Fibroblast of skin of left biceps (primary cell): ENCODE measurements at places on chromosomes 13 and 19.

DNA sequence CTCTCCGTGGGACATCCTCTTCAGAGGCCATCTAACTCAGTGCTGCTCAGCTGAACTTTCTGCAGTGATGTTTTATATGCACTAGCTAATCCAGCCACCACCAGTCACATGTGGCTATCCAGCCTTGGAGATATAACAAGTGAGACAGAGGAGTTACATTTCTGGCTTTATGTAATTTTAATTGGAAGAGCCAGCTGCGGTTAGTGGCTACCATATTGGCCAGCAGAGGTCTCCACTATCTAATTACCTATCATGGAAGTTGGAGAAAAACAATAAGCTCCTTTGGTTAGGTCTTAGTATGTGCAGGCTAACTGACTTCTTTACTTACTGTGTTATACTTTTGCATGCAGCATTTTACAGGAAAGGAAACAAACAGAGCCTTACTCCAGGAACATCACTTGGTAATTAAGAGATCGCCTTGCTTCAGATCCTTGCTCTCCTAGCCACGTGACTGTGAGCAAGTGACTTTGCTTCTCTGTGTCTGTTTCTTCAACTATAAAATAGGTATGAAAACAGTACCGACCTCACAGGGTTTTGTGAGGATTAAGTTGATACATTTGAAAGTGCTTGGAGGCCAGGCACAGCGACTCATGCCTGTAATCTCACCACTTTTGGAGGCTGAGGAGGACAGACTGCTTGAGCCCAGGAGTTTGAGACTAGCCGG is 1.6 kb upstream of the KLK10 start:
- DNase-seq: peak; percentile 3

GRCh38 chr19:45953676-45954075 is 20.0 kb downstream of the NOVA2 start:
- no peak for DNase-seq

GRCh38 chr19:46428239-46429135 is at the start of gene PNMA8C:
Gene PNMA8C, minus strand, starts transcription at chr19:46428936. Its CDS starts 577 bp downstream, at chr19:46428359.
- DNase-seq: no peak

GRCh38 chr19:46733690-46734292 is 12.1 kb upstream of the FKRP start:
- DNase-seq: no peak
